ENCODE measurements at places on chromosomes 2 and 18. TPM values are rescaled to one million over a fixed set of nuclear protein-coding genes. Genes with fewer than 3 reads are reported as not detected.

Gene KLHL41
- total RNA-seq, result 2.5 TPM

Gene CPLX4
- not detected for total RNA-seq

Gene ALKAL2
- total RNA-seq, result not detected

Gene EPHA4
- 3.0 TPM for total RNA-seq

Gene KCNF1
- total RNA-seq, result under 0.01 TPM

Gene HOXD3
- total RNA-seq, result not detected

Gene PROC
- not detected for total RNA-seq

Gene TMEM87B
- total RNA-seq, result 18.4 TPM

Gene SATB2
- total RNA-seq, result 42.9 TPM

Gene HSBP1L1
- total RNA-seq, result 9.1 TPM

Gene M1AP
- not detected for total RNA-seq

Gene TRIM43
- not detected for total RNA-seq

Gene MDH1B
- total RNA-seq, result 3.2 TPM

Gene MC4R
- total RNA-seq, result not detected

Gene COL4A3
- under 0.01 TPM for total RNA-seq

Gene LOXL3
- total RNA-seq, result 23.6 TPM

Gene CHRND
- total RNA-seq, result not detected

Gene IHH
- total RNA-seq, result under 0.01 TPM

Gene ZNF521
- 17.0 TPM for total RNA-seq

Gene CPO
- 0.17 TPM for total RNA-seq

Gene GREB1
- total RNA-seq, result 0.47 TPM

Gene RAD51AP2
- total RNA-seq, result not detected

Gene NMS
- not detected for total RNA-seq

Gene RGPD4
- total RNA-seq, result not detected

Gene SH3YL1
- total RNA-seq, result 33.9 TPM

Gene ACVR1C
- total RNA-seq, result 0.43 TPM

Gene TRABD2A
- 6.8 TPM for total RNA-seq

Gene SCG2
- total RNA-seq, result 0.09 TPM

Gene GPR39
- total RNA-seq, result 0.86 TPM

Measured in bronchial smooth muscle cell (primary cell).